Stimulated activated CD4-positive, alpha-beta T cell treated with anti-CD3 and anti-CD28 coated beads, Interleukin-12 subunit alpha, Interleukin-12 subunit beta, amount 100 ng/mL, for 4 hours (primary cell): ENCODE measurements at places on chromosomes 2 and 18.
A peak's percentile ranks its signal among the peaks of the same experiment; 100 is the strongest.

GRCh38 chr2:73837847-73838585, 9.3 kb downstream of the STAMBP start:
- no peak for DNase-seq

DNA sequence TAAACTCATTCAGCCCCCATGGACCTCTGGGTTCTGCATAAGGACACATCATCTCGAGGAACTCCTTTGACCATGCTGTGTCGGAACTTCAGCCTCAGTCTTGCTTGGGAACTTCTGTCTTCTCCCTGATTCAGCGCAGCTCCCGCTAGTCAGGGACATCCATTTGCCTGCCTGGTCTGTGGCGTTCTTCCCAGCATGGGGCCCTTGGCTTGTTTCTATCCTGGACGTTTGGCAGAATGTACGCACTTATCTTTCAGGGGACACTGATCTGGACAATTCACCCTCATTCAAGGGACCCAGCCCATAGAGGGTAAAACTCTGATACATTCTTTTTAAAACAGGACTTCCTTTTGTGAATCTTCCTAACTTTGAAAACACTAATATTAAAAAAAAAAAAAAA, 75.8 kb upstream of the WIPF1 start:
- DNase-seq, result no peak

GRCh38 chr2:20595439-20596192, 55.3 kb downstream of the HS1BP3 start:
- no peak for DNase-seq

- no peak for DNase-seq
These were observed 154.0 kb downstream of the SATB2 start for GRCh38 chr2:199303728-199304177.

DNA sequence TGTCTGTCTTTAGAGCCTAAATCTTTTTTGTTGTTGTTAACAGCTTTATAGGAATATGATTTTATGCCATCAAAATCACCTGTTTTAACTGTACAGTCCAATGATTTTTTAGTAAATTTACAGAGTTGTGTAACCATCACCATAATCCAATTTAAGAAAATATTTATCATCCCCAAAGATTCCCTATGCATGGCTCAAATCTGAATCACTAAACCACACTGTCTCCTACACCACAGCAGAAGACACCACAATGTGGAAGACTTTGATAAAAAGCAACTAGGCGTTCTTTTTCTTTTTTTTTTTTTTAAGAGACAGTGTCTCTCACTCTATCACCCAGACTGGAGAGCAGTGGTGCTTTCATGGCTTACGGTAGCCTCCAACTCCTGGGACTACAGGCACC, 99.6 kb downstream of the TXNL1 start:
- DNase-seq, result no peak

DNA sequence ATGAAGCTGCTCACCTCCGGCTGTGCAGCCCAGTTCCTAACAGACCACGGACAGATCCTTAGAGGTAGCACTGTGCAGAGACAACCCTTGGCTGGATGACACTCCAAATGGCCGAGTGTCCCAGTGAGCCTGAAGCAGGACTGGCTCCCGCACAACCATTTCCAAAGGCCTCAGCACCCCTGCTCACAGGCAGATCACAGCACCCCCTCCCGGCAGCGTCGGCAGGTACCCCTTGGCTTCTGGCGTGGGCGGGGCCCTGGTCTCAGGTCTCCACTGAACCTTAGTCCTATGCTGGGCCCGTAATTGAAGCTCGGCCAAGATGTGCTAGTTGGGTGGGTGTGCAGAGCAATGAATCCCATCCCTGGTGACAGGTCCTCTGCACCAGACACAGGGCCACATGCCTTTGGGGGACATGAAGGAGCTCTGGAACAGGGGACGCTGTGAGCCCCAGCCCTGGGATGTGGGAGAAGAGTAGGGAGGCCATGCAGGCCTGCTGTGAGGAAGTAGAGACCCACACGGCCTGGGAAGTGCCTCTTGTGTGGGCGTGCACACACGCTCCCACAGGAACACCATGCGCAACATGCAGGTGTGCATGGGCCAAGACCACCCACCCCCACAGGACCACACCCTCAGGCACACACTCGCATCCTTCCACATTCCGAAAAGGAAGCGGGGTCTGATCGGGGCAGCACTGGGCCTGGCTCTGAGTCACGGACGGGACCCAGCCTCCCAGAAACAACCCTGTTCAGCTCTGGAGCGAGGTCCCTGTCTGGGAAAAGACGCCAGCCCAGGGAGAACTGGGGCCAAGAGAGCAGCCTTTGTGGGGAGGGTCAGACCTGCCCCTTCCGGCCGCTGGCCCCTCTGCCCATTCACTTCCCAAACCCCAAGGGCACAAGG, 2.8 kb downstream of the DUSP2 start:
- peak; percentile 78 for DNase-seq

GRCh38 chr2:86229221-86229620, 30.0 kb downstream of the MRPL35 start:
- no peak for DNase-seq

GRCh38 chr18:24181806-24182205, 42.9 kb downstream of the CABYR start:
- DNase-seq, result no peak

DNA sequence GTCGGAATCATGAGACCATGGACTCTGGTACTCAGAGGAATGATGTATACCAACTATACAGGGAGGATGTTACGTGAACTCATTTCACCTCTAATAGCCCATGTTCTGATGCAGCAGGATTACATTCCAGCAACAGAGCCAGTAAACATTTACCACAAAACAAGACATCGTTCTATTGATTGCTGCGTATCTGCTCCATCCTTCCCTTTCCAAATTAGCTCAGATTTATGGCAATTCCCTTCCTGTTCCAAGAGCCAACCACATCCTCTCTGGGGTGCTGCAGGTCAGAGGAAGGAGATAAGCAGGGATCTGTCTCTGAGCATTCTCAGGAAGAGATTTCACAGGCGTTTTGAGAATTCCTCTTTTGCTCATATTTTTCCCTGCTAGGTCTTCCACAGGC, 98.3 kb downstream of the KLF7 start:
- no peak for DNase-seq

- DNase-seq, result no peak
These were observed at the start of gene IL1R1 for GRCh38 chr2:102141970-102142828. TSS of gene IL1R1 (plus strand) at chr2:102142746. CDS start at chr2:102157725, 14,979 bp downstream.

- DNase-seq, result no peak
These were observed 2.0 kb downstream of the NHEJ1 start for GRCh38 chr2:219158586-219158985.

- DNase-seq, result no peak
These were observed 82.9 kb downstream of the ADCYAP1 start for GRCh38 chr18:987325-988186.

GRCh38 chr2:33583194-33583938, 15.7 kb downstream of the FAM98A start:
- no peak for DNase-seq

DNA sequence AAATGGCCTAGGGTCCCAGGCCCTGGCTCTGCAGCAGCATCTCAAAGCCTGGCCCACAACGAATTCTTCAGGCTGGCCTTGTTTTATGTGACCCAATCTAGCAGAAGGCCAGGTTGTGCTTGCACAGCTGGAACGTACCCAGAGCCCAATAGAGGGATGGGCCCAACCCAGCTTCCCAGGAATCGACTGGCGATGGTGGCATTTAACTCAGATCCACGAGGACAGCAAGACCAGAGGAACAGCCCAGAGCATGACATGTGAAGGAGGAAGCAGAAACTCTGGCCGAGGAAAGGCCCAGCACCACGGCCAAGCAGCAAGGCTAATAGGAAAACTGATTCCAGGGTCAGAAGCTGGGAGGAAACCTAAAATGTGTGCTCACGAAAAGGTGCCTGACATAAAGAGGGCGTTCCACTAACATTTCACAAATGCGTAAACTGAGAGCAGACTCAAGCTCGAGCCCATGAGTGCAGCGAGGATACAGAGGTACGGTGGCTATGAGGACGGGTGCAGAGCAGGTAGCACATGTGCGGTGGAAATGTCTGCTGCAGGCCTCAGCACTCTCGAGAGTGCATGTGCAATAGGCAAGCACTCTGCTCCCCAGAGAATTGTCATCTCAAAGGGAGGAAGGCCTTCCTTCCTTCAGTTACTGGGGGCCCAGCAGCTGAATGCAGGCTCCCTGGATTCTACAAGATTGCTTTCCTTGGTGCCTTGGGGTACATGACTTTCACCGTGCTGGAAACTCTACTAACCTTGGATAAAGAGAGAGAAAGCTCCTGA, 156.9 kb upstream of the GLI2 start:
- no peak for DNase-seq

DNA sequence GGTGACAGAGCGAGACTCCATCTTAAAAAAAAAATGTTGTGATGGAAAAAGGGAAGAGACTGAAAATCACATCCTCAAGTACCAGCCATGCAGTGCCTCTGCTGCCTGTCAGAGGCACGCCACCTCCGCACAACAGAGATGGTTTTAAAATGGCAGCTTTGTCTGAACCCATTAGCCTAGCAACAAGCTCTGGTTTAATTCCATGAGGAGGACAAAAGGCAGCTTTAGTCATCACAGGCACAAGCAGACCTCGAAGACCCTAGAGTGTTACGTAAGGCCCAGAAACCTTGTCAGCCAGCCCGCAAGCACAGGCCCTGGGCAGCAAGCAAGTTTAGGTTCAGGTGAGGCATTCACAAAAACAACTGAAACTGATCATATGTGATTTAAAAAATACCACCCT, 10.4 kb downstream of the LCT start:
- DNase-seq, result no peak

GRCh38 chr2:217623281-217623912, 379.4 kb downstream of the TNS1 start:
- no peak for DNase-seq

GRCh38 chr2:145792745-145793144, 1272.8 kb upstream of the ZEB2 start:
- DNase-seq, result no peak
